ENCODE measurements at places on chromosomes 3 and 15. TPM values are rescaled to one million over a fixed set of nuclear protein-coding genes. Genes with fewer than 3 reads are reported as not detected.

DNA sequence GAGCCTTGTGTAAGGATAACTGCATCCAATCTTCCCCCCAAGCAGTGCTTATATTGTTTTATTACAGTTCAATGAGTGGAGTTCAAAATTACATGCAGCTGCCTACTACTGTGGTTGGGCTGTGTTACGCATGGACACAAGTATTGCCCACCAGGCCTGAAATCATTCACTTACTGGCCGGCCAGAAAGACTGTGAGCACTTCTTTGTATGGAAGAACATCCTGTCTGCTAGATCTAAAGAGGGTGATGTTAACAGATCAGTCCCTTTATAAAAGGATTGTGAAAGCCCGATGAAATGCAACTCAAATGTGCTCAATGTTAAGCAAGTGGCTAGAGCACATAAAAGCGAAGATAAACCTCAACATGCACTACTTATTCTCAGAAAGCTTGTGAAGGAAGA lies 132.5 kb downstream of the FOXP1 start:
- H3K27me3 ChIP-seq, result no peaks in the 10 kb centered on the region
- peaks cover 25% of the 10 kb centered on the region for H3K4me1 ChIP-seq
- no peaks in the 10 kb centered on the region for H3K36me3 ChIP-seq

GRCh38 chr3:52633786-52634185 lies 51.9 kb downstream of the PBRM1 start:
- H3K27me3 ChIP-seq, result no peaks in the 10 kb centered on the region
- peaks cover 83% of the 10 kb centered on the region for H3K36me3 ChIP-seq
- H3K27ac ChIP-seq, result no peak overlapping the region
- no peak overlapping the region for H3K4me3 ChIP-seq

- H3K4me3 ChIP-seq, result peak overlapping the region; percentile 53
- H3K27ac ChIP-seq, result peak overlapping the region; percentile 79
- H3K36me3 ChIP-seq, result no peaks in the 10 kb centered on the region
- H3K4me1 ChIP-seq, result peaks cover 23% of the 10 kb centered on the region
Measured at GRCh38 chr3:134651347-134652041, 672 bp upstream of the KY start.

DNA sequence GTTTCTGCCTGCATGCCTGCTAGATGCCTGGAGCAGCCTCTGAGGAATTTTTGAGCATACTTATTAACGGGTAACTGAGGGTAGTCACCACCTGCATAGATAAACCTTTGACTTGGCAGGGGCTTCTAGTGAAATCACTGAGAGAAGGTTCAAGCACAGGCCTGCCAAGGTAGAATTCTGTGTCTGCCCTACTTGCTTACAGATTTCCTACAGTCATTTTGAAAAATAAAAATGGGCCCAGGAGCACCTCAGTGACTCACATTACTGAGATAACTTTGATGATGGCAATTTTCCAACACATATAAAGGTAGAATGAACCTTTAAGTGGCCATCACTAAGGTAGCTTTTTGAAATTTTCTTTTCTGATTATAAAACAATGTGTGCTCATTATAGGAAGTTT lies 10.8 kb downstream of the CRTAP start:
- no peaks in the 10 kb centered on the region for H3K27me3 ChIP-seq
- DNase-seq, result no peak
- H3K36me3 ChIP-seq, result peaks cover 26% of the 10 kb centered on the region
- H3K27ac ChIP-seq, result no peak overlapping the region

DNA sequence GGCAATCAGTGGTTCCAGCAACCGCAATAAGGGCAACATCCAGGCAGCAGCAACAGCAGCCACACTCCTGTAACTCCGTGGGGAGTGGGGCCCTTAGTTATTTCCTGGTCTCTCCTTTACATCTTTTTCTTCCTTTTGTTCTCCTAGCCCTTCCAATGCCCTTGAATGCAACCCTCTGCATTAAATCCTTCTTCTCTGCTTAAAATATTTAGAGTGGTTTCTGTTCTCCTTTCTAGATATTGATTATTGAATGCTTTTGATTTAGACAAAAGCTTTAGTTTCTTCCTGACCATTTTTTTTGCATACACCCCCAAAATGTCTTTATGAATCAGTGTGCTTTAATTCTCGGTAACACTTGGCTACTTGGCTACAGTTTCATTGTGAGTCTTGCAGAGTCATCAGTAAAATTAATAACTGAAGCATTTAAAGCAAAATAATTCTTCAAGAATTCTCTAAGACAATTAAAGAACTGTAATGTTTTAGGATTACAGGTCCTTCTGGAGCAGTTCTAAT lies 586.1 kb downstream of the MECOM start:
- H3K27me3 ChIP-seq, result no peaks in the 10 kb centered on the region
- no peaks in the 10 kb centered on the region for H3K4me1 ChIP-seq
- no peaks in the 10 kb centered on the region for H3K36me3 ChIP-seq
- H3K4me3 ChIP-seq, result no peak overlapping the region
- DNase-seq, result no peak
- no peak overlapping the region for H3K27ac ChIP-seq

DNA sequence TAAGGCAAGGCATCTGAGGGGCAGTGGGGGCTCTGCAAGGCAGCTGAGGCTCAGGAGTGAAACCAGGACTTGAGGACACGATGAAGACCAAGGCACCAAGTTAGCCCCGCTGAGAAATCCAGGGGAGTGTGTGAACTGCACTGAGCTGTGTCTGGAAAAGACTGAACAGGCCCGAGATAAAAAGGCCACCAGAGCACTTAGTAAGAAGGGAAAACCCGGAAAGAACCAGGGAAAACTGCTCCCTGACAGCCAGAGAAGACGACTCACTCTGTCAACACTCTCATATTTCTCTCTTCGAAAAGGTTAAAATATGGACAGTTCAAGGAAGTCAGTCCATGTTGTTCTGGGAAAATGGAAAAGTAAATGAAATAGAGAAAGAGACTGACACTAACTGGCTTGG lies 109.0 kb downstream of the SEC22A start:
- H3K27ac ChIP-seq, result no peak overlapping the region
- DNase-seq, result no peak
- no peaks in the 10 kb centered on the region for H3K27me3 ChIP-seq
- H3K4me1 ChIP-seq, result peaks cover 17% of the 10 kb centered on the region
- no peak overlapping the region for H3K4me3 ChIP-seq
- peaks cover 5% of the 10 kb centered on the region for H3K36me3 ChIP-seq

- DNase-seq, result peak; percentile 78
- peaks cover 72% of the 10 kb centered on the region for H3K4me1 ChIP-seq
- no peaks in the 10 kb centered on the region for H3K36me3 ChIP-seq
- no peaks in the 10 kb centered on the region for H3K27me3 ChIP-seq
- H3K27ac ChIP-seq, result peak overlapping the region; percentile 78
- H3K4me3 ChIP-seq, result no peak overlapping the region
Measured at GRCh38 chr3:141648055-141648910, 89.8 kb upstream of the RNF7 start.

- no peaks in the 10 kb centered on the region for H3K4me1 ChIP-seq
- H3K27ac ChIP-seq, result no peak overlapping the region
- DNase-seq, result no peak
- H3K4me3 ChIP-seq, result no peak overlapping the region
- H3K36me3 ChIP-seq, result no peaks in the 10 kb centered on the region
Measured at GRCh38 chr3:101194392-101194791, 126.0 kb downstream of the IMPG2 start.

GRCh38 chr15:57534281-57534680 lies 57.4 kb upstream of the MYZAP start:
- H3K27ac ChIP-seq, result no peak overlapping the region
- no peaks in the 10 kb centered on the region for H3K27me3 ChIP-seq
- no peak overlapping the region for H3K4me3 ChIP-seq
- H3K4me1 ChIP-seq, result peaks cover 10% of the 10 kb centered on the region
- DNase-seq, result no peak
- no peaks in the 10 kb centered on the region for H3K36me3 ChIP-seq

Gene ARRDC4
- total RNA-seq, result 205 TPM

Gene PLA2G4E
- not detected for total RNA-seq

Gene LRRC49
- total RNA-seq, result 10.3 TPM

All from sigmoid colon (tissue), 7 donors.